ENCODE measurements at places on chromosomes 16 and 17.
A peak's percentile ranks its signal among the peaks of the same experiment; 100 is the strongest.

DNA sequence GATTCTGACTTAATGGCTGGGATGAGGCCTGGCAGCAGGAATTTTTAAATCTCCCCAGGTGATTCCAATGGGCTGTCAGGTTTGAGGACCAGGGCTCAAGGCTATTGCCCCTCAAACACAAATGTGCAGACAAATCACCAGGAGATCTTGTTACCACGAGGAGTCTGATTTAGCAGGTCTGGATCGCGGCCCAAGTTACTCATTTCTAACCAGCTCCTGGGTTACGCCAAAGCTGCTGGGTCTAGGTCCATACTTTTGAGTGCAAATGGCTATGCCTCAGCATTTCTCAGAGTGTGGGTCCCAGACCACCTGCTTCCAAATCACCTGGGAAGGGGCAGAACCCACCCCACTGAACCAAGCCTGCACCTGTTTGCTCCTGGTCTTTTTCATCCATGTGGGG lies 33.1 kb downstream of the CNGB1 start:
- no peak for DNase-seq

DNA sequence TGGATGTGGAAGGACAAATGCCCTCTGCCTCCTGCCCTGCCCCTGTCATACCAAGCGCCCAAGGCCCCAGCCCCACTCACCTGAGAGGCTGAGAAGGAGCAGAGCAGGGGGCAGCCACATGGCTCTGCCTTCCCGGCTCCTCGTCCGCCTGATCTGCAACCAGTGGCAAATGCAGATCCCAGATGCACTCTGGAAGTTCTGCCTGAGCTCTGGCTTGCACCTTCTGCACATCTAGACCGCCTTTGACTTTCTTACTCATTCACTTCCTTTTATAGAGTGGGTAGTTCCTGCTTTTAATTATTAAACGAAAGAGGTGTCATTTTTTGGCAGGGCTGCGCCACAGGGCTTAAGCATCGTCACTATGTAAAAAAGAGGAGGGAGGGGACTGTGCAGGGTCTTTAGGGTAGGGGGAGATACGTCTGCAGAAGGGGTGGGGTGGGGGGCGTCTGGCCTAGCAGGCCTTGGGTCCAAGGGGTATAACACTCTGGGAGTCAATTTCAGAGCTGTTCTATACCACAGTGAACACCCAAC lies at the start of gene CD300LB:
TSS of gene CD300LB (minus strand) at position 245 of the 531 bp plus-strand sequence. CDS start at position 120, 125 bp downstream.
- no peak for DNase-seq

DNA sequence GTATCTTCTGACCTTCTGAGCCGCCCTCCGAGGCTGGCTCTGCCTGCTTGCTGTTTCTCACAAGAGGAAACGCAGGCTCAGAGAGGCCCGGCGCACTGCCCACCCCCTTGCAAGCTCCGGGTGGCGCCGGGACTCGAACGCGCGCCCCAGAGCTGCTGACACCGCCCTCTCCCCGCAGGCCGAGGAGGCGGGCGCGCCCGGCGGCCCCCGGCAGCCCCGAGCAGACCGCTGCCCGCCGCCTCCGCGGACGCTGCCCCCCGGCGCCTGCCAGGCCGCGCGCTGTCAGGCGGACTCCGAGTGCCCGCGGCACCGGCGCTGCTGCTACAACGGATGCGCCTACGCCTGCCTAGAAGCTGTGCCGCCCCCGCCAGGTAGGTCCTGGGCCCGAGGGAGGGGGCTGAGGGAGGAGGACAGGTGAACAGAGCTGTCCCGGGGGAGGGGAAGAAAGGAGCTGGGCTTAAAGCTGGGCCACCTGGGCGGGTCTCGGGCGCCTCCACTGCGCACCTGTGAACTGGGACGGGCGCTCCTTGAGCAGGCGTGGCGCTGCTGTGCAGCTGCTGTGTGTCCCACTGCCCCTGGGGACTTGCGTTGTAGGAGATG lies 18.2 kb downstream of the WFDC1 start:
- DNase-seq: no peak

GRCh38 chr17:57966246-57966645 lies 11.0 kb upstream of the CUEDC1 start:
- no peak for DNase-seq

DNA sequence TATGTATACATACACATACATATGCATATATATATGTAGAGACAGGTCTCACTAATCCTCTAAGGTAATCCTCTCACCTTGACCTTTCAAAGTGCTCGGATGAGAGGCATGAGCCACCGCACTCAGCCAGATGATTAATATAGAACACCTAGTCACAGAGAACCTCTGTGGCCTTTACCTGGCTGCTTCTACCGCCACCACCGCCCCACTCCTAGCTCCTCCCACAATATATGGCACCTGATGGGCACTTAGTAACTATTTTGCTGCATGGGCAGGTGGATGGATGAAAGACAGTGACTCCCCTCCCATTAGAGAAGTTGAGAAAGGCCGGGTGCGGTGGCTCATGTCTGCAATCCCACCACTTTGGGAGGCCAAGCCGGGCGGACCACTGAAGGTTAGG lies 16.7 kb upstream of the ATP2C2 start:
- no peak for DNase-seq

DNA sequence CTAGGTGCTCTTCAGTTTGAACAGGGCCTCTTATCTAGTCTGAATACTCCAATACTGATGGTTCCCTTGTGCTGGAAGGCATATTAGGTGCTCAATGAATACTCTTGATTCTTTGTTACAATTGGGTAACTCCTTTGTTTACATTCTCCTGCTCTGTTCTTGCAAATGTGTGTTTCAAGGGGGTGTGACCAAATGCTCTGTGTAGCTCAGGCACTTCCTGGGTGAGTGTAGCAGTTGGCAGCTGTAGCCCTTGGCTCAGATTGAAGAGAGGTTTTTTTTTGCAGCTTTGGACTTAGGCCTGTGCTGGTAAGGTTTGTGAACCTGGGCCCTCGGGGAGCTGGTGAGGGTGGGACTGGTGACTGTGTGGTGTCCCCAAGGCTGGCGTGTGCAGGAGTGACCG lies 20.2 kb downstream of the TBCD start:
- no peak for DNase-seq

- DNase-seq: no peak
These were observed 34.5 kb downstream of the SLC39A11 start for GRCh38 chr17:73058022-73058421.

- DNase-seq: peak; percentile 95
These were observed 13.7 kb downstream of the PITPNC1 start for GRCh38 chr17:67390646-67391361.

- DNase-seq: no peak
These were observed 36.2 kb downstream of the ZNF750 start for GRCh38 chr17:82803606-82804005.

- DNase-seq: peak; percentile 31
These were observed 22.1 kb downstream of the SOX8 start for GRCh38 chr16:1003391-1004347.

- DNase-seq: no peak
These were observed 44.8 kb downstream of the ABCC12 start for GRCh38 chr16:48110982-48111381.

DNA sequence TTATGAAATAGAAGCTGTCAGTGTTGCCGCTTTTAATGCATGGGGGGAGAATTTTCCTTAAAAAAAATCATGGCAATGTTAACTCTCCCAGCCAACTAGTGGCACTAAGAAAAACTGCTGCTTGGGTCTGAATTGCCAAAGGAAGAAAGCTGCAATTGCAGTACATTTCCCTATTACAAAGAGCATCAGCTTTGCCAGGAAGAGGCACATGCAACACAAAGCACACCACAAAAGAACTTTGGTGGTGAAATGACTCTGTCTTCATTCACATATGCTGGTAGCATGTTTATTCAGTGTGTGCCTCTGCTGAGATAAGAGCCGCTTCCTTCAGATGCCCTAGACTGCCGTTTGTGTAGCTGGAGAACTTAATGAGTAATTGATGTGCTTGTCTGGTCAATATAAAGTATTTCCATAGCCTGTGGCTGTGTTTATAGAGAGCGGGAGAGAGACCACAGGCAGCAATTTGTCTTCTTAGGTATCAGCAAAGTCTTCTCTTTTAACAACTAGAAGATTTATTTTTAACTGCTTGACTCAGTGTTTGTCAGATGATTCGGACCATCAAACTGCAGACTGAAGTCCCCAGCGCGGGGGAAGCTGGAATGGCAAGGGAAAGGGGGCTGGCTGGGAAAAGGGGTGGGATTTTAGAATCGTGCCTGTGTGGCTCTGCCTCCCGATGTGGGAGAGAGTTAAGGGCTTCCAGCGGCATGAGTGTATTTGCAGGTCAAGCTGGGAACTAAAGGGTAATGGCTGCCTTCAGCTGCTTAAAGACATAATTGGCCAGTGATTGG lies 115.1 kb downstream of the MRTFB start:
- DNase-seq: peak; percentile 3

DNA sequence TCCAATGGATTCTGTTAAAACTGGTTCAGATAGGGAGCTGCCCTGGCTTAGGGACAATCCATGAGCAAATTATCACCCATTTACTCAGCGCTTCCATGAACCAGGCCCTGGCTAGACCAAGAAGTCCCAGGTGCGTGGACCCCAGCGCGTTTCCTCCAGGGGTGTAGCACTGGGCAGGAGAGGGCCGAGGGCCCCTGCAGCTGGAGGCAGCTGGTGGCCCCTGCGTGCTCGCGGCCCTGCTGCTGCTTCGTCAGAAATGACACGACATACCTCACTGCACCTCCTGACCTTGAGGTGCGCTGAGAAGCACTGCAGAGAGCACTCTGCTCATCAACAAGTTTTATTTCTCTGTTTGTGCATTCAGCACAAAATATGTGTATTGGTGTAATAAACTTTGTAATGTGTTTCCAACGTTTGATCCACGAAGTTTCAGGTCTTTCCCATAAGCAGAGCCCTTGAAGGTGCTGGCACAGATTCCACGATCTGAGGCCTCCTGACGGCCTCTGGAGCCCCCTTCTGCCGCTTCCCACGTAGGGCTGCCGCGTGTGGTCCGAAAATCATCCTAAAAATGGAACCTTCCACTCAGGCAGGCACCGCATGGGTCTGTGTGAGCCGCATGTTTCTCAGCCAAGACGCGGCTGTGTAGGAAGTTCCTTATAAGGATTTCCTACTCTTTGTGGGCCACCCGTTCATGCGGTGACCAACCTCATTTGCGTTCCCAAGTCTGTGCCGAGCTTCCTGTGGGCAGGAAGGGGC lies 50.8 kb upstream of the ZCCHC14 start:
- no peak for DNase-seq

- DNase-seq: no peak
These were observed 4.1 kb upstream of the UBTF start for GRCh38 chr17:44223541-44224071.

DNA sequence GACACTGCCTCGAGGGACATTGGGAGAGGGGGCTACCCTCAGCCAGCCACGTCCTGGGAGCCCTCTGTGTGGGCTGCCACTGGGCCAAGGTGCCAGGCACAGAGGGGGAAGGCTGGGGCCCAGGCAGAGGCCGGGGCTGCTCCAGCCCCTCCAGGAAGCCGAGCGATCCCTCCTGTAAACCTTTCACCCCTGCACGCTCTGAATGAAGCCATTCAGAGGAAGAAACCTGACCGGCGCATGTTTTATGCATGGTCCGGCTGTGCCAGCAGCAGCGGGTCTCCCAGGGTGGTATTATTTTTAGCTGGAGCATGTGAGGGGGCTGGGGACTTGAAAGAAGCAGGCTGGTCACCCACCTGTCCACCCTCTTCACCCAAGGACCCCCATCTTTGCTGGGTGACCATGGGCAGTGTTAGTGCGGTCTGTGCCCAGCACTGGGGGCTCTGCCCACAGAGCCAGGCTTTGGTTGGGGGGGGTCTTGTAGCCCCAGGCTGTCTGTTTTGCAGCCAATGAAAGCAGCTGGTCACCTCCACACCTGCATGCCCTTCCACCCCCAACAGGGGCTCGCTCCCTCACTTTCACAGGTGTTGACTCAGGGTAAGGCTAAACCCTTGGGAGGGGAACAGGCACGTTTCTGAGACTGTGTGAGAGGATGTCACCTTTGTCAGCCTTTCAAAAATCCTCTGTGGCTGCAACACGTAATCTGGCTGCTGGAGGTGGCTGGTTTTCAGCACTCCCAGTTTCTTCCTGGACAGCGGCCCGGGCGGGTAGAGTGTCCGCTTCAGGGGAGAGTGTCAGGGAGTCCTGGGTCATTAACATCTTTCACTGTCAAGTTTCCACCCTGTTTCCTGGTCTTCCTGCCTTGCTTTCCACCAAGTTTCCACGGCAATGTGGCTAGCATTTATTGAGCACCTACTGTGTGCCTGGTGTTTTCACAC lies 77.1 kb upstream of the BRD7 start:
- no peak for DNase-seq

GRCh38 chr17:7997186-7997585 lies 5.2 kb upstream of the GUCY2D start:
- DNase-seq: peak; percentile 49

GRCh38 chr17:77708049-77708448 lies 250.5 kb upstream of the TNRC6C start:
- DNase-seq: no peak

DNA sequence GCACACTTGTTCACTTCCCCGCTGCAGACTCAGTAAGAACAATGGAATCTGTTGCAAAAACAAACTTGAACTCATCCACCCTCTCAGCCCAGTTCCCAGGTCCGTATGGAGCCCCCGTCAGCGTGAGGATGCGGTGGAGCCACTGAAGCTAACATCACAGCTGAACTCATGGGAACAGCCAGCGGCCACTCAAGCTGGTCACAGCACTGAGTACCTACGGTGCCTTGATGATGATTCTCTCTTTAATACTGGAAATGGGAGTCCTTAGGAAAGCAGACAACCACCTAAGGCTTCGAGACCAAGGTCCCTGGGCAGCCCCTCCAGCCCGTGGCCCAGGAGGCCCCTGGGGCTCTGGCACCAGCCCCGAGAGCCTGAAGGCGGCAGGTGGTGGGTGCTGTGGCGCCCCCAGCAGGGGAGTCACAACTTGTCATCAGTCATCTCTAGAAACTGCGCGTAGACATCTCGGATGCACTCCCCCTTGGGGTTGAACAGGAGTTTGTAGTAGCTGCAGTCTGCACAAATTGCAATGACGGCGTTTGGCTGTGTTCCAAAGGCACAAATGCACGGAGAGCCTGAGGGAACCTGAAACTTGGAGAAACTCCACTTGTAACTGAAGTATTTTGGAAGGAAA lies 31.0 kb upstream of the RHOT1 start:
- DNase-seq: peak; percentile 34

GRCh38 chr17:43193251-43193650 lies 18.4 kb upstream of the TMEM106A start:
- no peak for DNase-seq

DNA sequence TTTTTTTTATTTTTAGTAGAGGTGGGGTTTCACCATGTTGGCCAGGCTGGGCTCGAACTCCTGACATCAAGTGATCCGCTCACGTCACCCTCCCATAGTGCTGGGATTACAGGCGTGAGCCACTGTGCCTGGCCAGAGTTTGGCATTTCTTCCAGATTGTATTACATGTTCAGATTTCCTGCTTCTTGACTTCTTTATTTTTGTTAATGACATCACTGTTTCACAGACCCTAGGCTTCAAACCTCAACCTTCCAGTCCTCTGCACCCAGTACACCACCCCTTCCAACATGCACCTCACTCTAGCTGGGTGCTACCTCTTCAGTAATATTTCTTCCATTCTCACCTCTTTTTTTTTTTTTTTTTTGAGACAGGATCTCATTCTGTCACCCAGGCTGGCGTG lies 53.6 kb upstream of the ZFHX3 start:
- no peak for DNase-seq

GRCh38 chr17:35543856-35544255 lies 6.4 kb upstream of the SLFN12L start:
- DNase-seq: no peak

GRCh38 chr17:11035681-11036080 lies 197.8 kb upstream of the PIRT start:
- DNase-seq: no peak

Data from GM12865 (cell line).